ENCODE measurements at places on chromosomes 6 and 20.
A peak's percentile ranks its signal among the peaks of the same experiment; 100 is the strongest.

DNA sequence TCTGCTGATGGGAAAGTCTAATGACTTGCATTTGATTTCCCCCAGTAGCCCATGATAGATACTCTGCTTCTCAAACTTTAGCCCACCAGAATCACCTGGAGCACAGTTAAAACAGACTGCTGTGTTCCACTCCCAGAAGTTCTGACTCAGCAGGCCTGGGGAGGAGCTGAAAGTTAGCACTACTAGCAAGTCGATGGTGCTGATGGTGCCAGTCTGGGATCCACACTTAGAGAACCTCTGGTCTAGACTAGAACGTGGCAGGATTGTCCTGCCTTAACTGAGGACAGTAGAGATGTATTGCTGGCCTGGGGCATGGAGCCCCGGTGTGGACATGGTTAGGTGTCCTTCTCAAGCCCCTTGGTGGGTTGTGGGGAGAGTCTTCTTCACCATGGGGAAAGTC lies 8.7 kb downstream of the TOX2 start:
- no peak for DNase-seq

DNA sequence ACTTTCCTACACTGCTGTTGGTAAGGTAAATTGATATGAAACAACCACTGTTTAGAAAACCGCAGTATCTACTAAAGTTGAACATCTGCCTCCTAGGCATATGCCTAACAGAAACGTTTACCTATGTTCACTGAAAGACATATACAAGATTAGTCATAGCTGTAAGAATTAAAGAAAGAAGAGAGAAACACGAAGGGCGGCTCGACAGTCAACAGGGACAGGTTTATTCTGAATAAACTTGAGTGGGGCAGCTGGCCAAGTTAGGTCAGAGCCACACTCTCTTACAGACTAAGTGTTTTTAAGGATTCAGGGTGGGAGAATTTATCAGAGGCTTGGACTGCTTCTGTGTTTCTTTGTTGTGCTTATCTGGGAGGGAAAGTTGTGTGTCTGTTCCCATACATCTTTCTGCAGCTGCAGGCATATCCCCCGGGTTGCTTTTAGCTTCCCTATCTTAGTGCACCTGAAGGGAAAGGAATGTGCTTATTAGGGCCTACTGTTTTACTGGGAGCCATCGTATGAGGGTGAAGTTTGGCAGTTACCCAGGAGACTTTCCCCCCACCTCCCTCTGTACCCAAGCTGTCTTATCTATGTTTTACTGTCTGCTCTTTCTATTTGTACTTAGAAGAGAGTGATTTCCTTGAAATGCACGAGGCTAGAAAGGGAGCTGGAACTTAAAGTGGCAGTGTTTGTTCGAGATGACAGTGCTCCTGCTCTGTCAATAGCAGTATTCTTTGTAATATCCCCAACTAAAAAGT lies 20.4 kb downstream of the PROCR start:
- peak; percentile 58 for DNase-seq

GRCh38 chr20:33674294-33675135 lies at the start of gene NECAB3:
NECAB3 (minus strand) TSS chr20:33674428; CDS start chr20:33674352, 76 bp downstream.
- DNase-seq: peak; percentile 89

DNA sequence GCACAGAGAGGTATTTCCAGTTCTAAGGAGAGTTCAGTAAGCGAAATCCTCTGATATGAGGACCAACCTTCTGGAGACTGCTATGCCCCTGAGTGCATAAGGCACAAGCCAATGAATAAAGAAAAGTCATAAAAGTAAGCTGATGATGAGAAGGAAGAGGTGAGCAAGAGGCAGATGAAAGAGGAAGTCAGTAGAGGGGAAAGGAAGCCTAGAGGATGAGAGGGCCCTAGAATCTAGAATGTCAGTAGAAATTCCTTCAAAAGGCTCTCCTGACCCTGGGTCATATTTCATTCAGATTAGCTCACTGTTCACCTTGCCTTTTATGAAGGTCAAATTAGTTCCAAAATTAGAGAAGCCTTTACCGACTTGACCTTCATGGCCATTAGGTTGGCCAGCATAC lies 209.2 kb downstream of the CD83 start:
- DNase-seq: no peak

DNA sequence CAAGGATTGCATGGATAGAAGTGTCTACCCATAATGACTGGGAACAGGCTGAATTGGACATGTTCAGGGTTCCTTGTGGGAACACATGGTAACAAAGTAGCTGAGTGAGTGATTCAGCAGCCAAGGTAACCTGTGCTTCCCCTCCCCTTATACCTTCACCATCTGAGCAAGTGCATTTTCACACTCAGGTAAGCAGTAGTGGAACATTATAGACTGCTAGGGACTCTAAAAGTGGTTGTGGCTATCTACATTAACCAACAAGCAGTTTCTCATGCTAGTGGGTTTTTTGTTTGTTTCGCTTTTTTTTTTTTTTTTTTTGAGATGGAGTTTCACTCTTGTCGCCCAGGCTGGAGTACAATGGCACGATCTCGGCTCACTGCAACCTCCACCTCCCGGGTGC lies 41.4 kb downstream of the KIZ start:
- DNase-seq: no peak

- DNase-seq: no peak
Observed at GRCh38 chr20:53768329-53768728, 174.7 kb upstream of the ZNF217 start.

DNA sequence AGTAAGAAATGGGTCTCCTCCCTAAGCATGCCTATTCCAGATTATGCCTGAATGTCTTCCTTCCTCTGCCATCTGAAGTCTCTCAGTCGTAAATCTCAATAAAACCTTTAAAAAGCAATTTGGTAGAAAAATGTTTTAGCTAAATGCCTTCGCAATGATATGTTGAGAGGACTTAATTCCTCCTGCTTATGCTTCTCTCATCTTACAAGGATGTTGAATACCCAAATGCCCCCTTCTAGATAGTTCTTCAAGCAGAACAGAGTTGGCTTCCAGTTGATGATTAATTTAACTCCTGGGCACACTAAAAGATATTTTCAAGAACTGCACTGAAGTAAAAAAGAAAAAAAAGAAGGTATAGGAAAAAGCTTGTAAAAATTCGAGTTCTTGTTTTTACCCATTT lies 275.0 kb upstream of the SPTLC3 start:
- no peak for DNase-seq

DNA sequence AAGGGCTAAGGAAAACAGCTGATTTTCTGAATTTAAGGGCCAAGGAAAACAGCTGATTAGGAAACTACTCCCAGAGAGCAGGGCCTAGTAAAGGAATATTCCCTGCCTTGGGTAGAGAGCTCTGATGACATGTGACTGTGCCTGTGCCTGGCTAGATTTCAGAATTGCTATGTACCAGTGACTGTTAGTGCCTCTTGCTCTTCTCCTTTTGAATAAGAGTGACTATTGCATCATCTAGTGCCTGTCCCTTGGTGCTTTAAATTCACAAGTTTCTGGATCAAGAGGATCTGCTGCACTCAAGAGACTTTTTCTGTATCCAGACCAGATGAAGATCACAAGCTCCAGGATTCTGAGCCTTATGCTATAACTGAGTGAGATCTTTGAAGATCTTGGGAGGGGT lies 332.9 kb downstream of the KIF16B start:
- no peak for DNase-seq

DNA sequence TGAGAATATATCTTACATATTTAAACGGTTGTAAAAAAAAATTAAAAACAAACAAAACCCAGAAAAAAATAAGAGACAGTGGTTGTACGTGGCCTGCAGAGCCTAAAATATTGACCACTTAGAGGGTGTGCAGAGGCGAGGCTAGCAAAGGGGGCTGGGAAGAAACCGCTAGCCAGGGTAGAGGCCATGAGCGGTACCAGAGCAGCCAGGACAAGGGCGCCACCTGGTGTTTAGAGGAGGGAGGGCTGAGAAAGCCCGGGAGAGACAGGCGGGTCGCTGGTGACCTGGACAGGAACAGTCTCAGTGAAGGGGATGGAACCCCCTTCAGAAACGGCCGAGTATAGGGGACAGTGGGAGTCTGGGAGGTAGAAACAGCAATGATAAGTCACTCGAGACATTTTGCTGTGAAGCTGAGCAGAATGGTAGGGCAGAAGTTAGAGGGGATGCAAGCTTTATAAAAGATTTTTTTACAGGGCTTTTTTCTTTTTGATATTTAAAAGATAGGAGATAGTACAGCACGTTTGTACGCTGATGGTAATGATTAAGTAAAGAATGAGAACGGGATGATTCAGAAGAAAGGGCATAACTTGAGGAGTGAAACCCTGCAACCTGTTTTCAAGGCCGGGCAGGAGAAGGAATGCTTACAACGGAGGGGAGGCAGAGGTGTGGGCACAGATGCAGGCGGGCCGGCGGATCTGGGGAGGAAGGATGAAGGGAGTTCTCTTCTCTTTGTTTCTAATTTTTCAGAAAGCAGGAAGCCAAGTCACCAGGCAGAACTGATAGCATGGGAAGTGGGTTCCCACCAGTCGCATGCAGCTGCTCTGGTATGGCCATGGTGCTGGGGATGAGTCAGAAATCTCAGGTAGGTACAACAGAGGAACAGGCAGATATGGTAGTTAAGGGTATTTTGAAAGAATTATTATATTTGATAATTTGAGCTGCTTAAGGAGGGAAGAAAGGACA lies 76.2 kb downstream of the FAM229B start:
- DNase-seq: peak; percentile 88

DNA sequence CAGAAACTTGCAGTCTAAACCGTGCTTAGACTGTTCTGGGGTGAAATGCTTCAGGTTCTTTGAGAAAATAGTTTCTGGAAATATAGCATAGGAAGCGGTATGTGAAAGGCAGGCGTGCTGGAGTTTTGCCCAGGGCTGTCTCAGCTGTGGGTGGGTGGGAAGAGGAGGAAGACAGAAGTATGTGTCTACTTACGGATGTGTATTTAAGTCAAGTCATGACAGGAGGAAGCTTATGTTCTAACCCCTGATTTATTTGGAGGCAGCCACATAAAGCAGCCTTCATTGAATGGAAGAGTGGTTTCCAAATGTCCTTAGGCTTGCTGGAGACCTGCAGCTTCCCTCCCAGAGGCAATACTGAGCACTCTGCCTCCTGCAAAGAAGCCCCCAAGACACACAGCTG lies 345.8 kb upstream of the PRND start:
- DNase-seq: no peak

GRCh38 chr6:152070556-152070955 lies 263.1 kb downstream of the ESR1 start:
- DNase-seq: no peak

DNA sequence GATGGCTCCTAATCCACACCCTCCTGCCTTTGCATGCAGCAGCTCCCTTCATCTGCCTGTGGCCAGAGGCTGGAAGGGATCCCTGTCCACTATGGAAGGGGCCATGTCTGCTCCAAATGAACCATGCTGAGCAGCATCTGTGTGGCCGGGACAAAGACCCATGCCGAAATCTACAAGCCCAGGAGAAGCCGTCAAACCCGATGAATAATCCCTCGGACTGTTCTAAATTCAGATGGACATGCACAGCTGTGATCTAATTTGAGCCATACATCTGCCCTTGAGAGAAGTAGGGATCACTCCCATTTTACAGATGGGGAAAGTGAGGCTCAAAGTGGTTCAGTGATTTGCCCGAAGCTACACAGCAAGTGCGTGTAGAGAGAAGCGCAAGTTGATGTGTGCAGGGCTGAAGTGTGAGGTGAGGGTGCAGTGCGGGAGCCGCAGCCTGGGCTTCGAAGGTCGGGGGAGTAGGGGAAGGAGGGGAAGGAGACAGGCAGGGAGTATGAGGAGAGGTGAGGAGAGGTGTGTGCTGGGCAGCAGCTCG lies 22.6 kb upstream of the CDH22 start:
- no peak for DNase-seq

GRCh38 chr20:61537239-61538182 lies 285.4 kb downstream of the CDH4 start:
- no peak for DNase-seq

- DNase-seq: no peak
Observed at GRCh38 chr6:26185004-26185403, 97.8 kb downstream of the HFE start.

Measured in islet precursor cell (in vitro differentiated cells).